Activated CD4-positive, alpha-beta T cell treated with anti-CD3 and anti-CD28 coated beads for 24 hours (primary cell): ENCODE measurements at places on chromosomes 12 and 14.

- no peak for DNase-seq
Measured at GRCh38 chr12:3686463-3686862, 66.4 kb downstream of the CRACR2A start.

- no peak for DNase-seq
Measured at GRCh38 chr12:110252716-110253115, 28.3 kb upstream of the ATP2A2 start.

- DNase-seq: no peak
Measured at GRCh38 chr12:13425766-13426165, 229.2 kb downstream of the EMP1 start.

DNA sequence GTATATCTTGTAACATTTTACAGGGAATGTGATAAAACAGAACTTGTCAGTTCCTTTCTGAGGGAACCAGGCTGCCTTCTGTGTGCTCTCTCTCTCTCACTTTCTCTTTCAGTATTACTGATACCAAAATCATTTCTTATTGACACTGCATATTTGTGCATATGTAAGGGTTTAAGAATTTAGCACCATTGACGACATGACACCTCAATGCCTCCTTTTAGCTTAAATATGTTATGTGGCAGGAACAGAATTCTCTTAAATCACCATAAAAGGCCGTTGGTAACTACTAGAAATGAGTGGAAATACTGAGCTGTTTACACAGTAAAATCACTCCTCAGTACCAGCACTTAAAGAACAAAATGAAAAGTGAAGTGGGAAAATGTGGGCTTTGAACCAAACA is 457.7 kb upstream of the SYT1 start:
- no peak for DNase-seq

DNA sequence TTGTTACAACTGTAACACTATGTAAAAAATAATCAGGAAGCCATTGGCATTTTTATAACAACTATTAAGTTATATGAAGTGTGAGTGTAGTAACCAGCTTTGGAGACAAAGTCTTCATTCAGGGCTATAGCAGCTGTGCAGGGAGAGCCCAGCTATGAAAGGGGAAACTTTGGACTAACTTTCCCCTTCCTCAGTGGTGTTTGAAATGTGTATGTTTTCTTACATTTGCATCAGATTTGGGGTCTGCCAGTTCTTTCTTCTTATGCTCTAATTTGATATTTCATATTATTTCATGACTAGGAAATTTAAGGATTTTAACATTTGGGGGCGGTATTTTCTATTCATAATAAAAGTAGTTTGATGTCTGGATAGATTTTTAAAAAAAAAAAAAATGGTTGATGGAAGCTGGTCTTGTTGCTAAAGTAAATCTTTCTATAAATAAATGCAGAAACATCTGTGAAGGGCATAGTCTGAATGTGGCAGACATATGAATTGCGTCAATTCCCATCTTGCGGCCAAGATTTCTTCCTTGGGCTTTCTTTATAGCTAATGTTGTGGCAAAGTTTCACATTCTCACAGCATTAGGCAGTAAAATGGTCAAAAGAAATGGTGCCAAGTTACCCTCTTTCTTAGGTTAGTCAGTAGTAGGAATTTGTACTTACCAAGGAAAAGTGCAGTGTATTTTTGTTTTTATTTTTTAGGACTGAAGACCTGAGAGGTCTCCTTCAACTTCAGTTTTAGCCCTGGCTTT is 35.6 kb downstream of the RASSF8 start:
- DNase-seq: no peak

GRCh38 chr12:89882792-89883191 is 174.2 kb upstream of the ATP2B1 start:
- no peak for DNase-seq

- no peak for DNase-seq
Measured at GRCh38 chr14:37599507-37600368, 4.3 kb downstream of the TTC6 start.
